ENCODE measurements at places on chromosomes 11 and 22.

- no peaks in the 10 kb centered on the region for H3K27me3 ChIP-seq
- peaks cover 8% of the 10 kb centered on the region for H3K36me3 ChIP-seq
- no peak overlapping the region for H3K27ac ChIP-seq
- H3K4me3 ChIP-seq = no peak overlapping the region
- no peaks in the 10 kb centered on the region for H3K4me1 ChIP-seq
Measured at GRCh38 chr22:45852826-45853225, 124.1 kb downstream of the WNT7B start.

- H3K4me3 ChIP-seq = no peak overlapping the region
Measured at GRCh38 chr22:25853501-25854284, 111.7 kb downstream of the MYO18B start.

- H3K27me3 ChIP-seq = no peaks in the 10 kb centered on the region
- H3K27ac ChIP-seq = no peak overlapping the region
- H3K36me3 ChIP-seq = no peaks in the 10 kb centered on the region
- H3K4me3 ChIP-seq = no peak overlapping the region
- DNase-seq = no peak
Measured at GRCh38 chr11:15888556-15889345, 467.6 kb downstream of the SOX6 start.

DNA sequence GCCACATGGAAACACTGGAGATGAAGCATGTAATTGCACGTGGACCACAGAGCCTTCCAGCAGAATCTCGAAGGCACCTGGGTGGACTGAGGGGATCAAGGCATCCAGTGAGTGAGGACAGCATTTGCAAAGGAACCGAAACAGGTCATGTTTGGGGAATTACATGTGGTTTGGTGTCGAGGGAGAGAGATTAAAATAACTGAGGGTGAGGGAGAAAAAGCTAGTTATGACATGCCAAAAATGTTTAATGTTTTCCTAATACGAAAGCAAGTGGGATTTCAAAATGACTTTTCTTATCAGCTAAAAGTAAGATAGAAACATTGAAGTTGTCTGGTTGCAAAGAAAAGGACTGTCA, 157.1 kb downstream of the BLID start:
- H3K4me3 ChIP-seq = no peak overlapping the region
- DNase-seq = no peak
- H3K36me3 ChIP-seq = no peaks in the 10 kb centered on the region
- H3K27me3 ChIP-seq = no peaks in the 10 kb centered on the region
- H3K27ac ChIP-seq = no peak overlapping the region

DNA sequence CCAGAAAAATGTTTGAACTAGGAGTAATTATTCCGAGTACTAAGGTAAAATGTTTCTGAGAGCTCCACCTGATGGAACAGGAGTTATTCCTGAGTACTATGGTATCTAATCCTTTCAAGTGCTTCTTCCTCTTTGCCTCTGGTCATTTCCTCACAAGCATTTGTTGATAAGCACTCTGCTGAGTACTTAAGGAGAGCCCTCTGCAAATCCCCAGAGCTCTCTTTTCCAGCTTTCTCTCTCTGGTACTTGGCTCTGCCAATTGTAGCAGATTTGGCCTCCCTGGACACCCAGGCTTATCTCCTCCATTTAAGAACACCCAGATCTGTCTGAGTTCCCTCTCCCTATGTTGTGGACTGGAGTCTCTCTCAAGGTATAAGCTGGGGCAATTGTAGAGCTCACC, 457.0 kb downstream of the MN1 start:
- H3K27me3 ChIP-seq = no peaks in the 10 kb centered on the region
- H3K27ac ChIP-seq = no peak overlapping the region
- H3K36me3 ChIP-seq = no peaks in the 10 kb centered on the region
- DNase-seq = no peak
- H3K4me1 ChIP-seq = no peaks in the 10 kb centered on the region
- no peak overlapping the region for H3K4me3 ChIP-seq

GRCh38 chr11:1077417-1078119, 2.9 kb downstream of the MUC2 start:
- H3K27me3 ChIP-seq = no peaks in the 10 kb centered on the region
- peaks cover 10% of the 10 kb centered on the region for H3K4me1 ChIP-seq
- no peaks in the 10 kb centered on the region for H3K36me3 ChIP-seq
- no peak for DNase-seq
- no peak overlapping the region for H3K4me3 ChIP-seq

- no peaks in the 10 kb centered on the region for H3K27me3 ChIP-seq
- no peak overlapping the region for H3K4me3 ChIP-seq
- no peak overlapping the region for H3K27ac ChIP-seq
Measured at GRCh38 chr11:77705195-77705875, 67.7 kb upstream of the CLNS1A start.

DNA sequence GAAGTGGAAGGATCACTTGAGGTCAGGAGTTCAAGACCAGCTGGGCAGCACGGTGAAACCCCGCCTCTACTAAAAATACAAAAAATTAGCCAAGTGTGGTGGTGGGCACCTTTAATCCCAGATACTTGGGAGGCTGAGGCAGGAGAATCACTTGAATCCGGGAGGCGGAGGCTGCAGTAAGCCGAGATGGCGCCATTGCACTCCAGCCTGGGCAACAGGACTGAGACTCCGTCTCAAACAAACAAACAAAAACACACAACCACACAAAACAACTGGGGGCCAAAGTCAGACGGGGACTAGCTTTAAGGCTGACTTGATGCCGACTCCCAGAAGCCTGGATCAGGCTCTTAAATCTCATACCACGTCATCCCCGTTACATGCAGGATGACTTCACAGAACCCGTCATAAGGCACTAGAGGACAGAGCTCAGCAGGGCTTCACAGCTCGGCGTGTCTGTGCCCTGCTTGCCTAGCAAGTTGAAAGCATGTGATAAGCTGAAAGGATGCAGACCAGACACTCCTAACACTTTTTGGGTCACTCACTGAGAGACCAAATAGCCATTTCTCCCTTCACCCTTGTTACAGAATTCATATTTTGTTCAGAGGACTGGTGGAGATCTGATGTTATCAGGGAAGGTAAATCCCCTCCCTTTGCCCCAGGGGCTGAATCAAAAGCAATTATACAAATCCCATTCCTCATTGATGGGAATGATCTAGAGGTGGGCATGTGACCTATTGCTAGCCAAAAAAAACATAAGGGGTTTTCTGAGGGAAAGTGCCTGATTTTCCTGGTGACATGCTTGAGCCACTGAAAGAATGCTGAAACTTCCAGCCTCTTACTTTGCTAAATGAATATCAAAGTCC, 65.4 kb downstream of the GAB2 start:
- H3K27ac ChIP-seq = no peak overlapping the region
- no peak for DNase-seq
- no peak overlapping the region for H3K4me3 ChIP-seq

GRCh38 chr11:71395263-71395560, 53.0 kb downstream of the DHCR7 start:
- no peak for DNase-seq
- no peak overlapping the region for H3K27ac ChIP-seq
- H3K27me3 ChIP-seq = peaks cover 24% of the 10 kb centered on the region

DNA sequence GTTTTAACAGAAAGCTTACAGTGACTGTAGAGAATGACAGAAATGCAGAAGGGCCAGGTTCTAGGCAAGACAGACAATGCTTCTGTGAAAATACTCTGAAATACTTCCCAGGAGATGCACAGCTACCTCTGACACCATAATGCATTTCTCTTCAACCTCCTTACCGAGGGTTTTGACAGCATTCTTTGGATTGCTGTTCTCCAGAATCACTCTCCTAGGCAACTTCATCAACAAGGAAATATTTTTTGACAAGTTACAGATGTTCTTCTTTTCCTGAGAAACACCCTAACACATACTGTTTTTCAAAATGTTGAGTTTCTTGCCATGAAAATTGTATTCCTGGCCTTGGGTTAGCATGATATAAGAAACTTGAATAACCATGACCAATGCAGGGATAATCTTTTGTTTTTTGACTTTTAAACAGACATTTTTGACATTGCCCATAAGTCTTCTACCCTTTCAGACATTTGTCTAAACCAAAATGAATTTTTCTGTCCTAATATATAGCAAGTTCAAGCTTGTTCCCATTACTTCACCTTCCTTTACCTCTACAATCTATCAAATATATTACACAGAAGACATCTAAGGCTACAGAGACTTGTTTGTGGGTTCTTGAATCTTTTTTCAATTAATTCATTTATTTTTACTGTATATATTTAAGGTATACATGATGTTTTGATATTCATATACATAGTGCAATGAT, 108.1 kb downstream of the CCDC34 start:
- no peaks in the 10 kb centered on the region for H3K36me3 ChIP-seq
- H3K4me1 ChIP-seq = no peaks in the 10 kb centered on the region
- no peak overlapping the region for H3K27ac ChIP-seq
- no peak overlapping the region for H3K4me3 ChIP-seq
- H3K27me3 ChIP-seq = no peaks in the 10 kb centered on the region

All from keratinocyte (primary cell).